ENCODE measurements at places on chromosomes 2 and 18.

GRCh38 chr18:8999872-9000271, 102.6 kb upstream of the NDUFV2 start:
- DNase-seq = no peak

DNA sequence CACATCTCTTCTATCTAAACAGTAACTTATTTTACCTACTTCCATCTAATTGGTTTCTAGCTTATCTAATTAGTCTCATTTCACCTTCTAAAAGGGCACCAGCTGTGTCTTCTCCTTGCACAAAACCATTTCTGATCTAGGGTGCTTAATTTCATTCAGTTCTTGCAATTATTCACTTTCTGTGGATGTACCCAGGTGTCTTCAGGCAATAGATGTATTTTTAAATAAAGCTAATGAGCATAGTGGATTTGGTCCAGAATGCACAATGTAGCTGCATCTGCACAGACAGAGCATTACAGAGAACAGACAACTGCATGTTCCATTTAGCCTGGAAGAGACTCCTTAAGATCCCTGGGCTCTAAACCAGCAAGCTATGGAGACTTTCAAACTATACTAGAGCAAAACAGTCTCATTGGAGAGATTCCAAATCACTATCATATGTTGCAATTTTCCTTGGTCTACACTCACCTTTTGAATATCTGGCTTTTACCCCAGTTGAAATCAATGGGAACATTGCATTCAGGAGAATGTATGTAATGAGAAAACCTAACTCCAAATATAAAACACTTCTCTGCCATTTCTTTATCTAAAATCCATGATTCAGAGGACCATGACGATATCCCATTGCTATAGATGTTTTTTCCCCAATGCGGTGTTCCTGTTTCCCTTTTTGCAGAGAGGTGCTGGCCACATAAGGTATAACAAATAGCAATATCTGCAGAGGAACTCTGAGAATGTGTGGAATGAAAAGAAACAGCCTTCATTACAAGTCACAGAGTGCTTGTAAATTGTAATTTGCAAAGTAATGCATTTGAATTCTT, 3.5 kb upstream of the RFX8 start:
- no peak for DNase-seq

- no peak for DNase-seq
Measured at GRCh38 chr2:195428673-195429072, 228.4 kb upstream of the SLC39A10 start.

DNA sequence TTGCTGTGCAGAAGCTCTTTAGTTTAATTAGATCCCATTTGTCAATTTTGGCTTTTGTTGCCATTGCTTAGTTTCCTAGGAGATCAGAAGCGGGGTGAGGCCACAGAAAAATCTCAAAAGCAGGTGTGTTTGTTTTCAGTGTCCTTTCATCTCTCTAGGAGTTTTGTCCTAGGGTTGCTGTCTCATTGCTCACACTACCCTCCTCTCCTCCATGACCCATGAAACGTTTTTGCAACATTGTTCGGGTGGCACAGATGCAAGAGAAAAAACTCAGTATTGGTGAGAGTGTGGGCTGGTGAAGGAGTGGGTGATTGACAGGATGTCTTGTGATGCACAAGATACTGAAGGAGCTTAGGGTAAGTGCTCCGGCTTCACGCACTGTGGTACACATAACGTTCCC, 103.6 kb downstream of the LYPD1 start:
- no peak for DNase-seq

DNA sequence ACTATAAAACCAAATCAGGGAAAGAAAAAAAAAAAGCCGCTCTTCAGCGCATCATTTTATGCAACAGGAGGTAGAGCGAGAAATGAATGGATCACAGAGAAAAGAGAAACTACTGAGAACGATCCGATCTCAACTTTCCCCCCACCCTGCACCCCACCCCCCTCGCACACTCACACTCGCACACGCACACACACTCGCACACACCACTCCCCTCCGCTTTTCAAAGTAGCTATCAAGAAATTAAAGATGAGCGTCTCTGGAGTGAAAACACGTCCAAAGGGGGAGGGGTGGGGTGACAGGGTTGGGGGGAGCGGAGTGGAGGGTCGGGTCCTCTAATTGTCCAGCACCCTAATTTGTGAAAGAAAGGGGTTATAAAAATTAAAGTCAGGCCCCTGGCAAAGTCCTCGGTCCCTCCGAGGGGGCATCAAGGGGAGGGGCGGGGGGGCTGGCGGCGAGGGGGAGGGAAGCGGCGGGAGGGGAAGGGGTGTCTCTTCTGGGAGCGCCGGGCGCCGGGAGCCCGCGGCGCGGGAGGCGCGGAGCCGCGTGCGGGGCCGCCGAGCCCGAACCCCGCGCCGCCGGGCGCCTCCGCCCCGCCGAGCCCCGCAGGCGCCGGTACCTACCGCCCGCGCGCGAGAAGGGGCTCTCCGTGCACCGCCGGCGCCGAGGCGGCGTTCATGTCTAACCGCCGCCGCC, 428 bp downstream of the TCF4 start:
- DNase-seq = peak; percentile 34

DNA sequence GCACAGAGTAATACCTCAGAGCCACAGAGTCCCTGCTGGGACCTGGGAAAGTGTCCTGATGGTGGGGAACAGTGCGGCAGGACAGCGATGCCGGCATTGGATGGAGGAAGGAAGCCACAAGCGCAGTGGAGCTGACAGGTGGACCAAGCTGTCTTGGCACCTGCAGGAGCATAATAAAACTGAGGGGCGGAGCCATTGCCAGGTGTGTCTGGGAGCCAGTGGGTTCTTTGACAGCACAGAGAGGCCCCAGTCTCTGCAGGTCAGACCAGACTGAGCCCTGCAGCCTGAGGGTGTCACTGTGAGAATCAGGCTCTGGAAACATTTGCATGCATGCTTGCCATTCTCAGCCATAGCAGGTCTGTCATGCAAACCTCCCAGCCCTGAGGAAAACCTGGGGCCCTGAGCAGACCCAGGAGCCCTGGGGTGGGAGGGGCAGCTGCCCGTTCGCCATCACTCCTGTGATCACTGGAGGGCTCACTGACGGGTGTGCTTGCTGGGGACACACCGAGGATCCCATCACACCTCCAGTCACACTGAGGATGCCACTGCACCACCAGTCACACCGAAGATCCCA, 210.5 kb upstream of the HDAC4 start:
- no peak for DNase-seq

DNA sequence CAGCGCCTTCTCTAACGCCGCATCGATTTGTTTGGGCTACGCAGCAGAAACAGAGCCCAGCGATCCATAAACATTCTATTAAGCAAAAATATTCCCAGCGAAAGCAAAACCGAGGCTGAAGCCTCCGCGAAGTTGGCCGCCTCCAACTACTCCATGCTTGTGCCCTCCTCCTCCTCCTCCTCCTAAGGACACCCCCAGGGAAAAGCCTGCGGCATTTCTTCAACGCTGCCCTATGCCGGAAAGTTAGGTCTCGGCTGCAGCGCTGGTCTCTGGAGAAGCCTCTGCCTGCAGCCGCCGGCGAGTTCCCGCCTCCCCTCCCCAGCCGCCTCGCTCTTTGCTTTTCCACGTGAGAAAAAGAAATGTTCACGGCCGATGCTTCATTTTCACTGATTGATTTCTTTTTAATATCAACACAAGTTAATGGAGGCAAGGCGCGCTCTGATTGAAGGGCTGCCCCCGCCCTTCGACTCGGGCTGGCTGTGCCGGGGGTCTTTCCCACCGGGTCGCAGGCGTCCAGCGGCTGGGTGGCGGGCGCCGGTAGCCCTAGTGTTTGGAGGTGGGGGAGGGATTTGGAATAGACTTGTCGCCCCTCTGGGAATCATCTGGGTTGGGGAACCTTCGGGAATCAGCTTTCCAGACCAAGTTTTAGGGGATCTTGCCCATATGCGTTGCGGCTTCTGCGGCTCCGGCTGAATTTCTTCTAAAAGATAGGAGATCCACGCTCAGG, 3.9 kb downstream of the NRP2 start:
- DNase-seq = peak; percentile 13

- no peak for DNase-seq
Measured at GRCh38 chr2:119263025-119263424, 39.4 kb downstream of the STEAP3 start.

GRCh38 chr2:105841551-105841950, 96.8 kb downstream of the NCK2 start:
- DNase-seq = no peak

GRCh38 chr2:23512778-23513177, 127.8 kb downstream of the KLHL29 start:
- no peak for DNase-seq

GRCh38 chr2:106664669-106665068, 177.5 kb downstream of the CD8B2 start:
- DNase-seq = no peak

DNA sequence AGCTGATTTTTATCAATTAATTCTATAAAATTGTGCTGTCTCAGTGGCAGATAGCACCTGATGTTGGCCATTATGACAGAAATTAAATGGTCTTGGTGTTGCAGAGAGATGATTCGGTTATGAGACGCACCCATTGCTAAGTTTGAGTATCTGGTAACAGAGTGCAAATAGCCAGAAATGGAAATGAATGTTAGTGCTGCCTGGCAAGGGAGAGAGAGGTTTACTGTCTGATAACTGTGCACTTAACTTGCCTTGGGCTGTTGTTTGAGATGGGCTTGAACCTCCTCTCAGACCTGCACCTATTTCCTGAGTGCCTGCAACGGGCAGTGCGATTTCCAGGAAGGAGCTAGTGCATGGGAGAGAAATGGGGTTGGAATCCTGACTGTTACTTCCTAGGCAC, 11.7 kb downstream of the DPYSL5 start:
- DNase-seq = no peak

DNA sequence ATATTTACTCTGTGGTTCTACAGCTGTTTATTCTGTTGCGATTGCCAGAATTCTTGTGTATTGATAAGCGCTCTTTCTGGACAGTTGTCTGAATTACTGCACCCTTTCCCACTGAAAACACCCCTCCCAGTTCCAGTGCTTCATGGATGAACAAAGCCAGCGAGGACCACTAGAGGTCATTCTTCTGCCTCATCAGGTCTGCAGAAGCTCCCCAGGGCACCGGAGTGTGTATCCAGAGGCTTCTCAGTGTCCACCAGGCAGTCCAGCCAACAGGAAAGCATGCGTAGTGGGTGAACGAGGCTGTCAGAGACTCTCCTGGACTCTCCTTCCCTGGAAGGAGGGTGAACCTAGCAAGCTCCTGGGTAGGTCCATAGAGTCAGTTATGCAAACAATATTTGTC, 40.6 kb upstream of the INHBB start:
- peak; percentile 14 for DNase-seq

GRCh38 chr2:168660870-168661862, 141.3 kb upstream of the NOSTRIN start:
- no peak for DNase-seq

GRCh38 chr18:79393181-79393634, 2.5 kb upstream of the NFATC1 start:
- no peak for DNase-seq

GRCh38 chr18:7329016-7329415, 98.1 kb downstream of the LRRC30 start:
- DNase-seq = no peak

- DNase-seq = peak; percentile 40
Measured at GRCh38 chr2:190352668-190353536, 9.5 kb downstream of the INPP1 start.

GRCh38 chr2:16387461-16387984, 278.1 kb downstream of the CYRIA start:
- DNase-seq = no peak

- no peak for DNase-seq
Measured at GRCh38 chr2:108625186-108625827, 91.0 kb downstream of the LIMS1 start.

GRCh38 chr2:176003958-176004357, 1.9 kb upstream of the LNPK start:
- no peak for DNase-seq

GRCh38 chr2:120447127-120447785, 101.3 kb downstream of the INHBB start:
- DNase-seq = no peak

GRCh38 chr2:11898576-11898975, 152.1 kb downstream of the LPIN1 start:
- no peak for DNase-seq

GRCh38 chr2:127226520-127227263, 6.6 kb upstream of the CYP27C1 start:
- DNase-seq = peak; percentile 69

GRCh38 chr2:31302940-31303563, 69.1 kb downstream of the EHD3 start:
- no peak for DNase-seq

DNA sequence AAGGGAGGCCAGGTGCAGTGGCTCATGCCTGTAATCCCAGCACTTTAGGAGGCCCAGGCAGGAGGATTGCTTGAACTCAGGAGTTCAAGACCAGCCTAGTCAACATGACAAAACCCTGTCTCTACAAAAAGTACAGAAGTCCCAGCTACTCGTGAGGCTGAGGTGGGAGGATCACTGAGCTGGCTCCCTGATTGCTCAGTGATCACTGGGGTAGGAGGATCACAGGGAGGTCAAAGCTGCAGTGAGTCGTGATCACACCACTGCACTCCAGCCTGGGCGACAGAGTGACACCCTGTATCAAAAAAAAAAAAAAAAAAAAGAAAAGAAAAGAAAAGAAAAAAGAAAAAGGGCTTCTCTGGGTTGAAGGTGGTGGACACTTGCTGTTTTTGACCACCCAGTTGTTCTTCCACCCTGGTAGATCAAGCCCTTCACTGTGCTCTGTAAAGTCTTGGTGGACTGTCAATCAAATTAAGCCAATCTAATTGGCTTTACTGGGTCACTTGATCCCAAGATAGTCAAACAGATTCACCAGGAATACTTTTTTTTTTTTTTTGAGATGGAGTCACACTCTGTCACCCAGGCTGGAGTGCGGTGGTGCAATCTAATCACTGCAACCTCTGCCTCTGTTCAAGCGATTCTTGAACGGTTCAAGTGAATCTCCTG, 191.6 kb downstream of the AGPS start:
- no peak for DNase-seq

DNA sequence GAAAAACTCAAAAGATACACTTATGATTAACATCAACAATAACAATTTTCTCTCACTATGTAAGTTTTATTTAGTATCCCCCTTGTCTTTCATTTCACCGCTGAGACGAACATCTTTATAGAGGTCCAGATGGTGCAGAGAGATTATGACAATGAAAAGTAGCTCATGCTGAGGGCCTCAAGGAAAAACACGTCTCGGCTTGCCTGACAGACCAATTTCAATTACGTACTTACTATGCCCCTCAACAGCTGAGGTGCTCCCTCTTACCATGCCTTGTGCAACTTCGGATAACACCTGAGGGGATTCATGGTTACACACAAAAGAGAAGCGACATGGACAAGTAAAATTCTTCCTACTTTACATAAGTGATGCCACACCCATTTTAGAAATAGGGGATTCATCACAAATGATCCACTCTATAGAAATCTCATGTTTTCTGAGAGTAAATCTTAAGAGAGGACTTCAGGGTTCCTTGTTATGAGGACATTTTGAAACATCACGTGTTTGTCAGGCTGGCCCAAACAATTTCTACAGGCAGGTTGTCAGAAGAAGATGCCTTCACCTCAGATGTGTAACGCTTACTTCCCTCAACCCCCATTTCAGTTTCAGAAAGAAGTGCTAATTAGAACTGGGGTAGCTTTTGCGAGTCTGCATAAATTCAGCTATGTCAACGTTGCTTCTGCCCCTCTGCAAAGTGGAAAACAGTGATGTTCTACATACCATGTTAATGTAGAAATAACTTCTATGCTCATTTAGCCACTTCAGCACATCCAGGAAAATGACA, 191.4 kb downstream of the NRXN1 start:
- no peak for DNase-seq
